ENCODE measurements at places on chromosomes 5 and 9. TPM values are rescaled to one million over a fixed set of nuclear protein-coding genes. Genes with fewer than 3 reads are reported as not detected.

GZMA gene
- not detected for total RNA-seq

HSPB3 gene
- not detected for total RNA-seq

GRCh38 chr5:63596254-63596653 is 366.0 kb downstream of the HTR1A start:
- DNase-seq: no peak

CEL gene
- total RNA-seq: 1.3 TPM

LSM11 gene
- total RNA-seq: 2.4 TPM

FBP1 gene
- 0.54 TPM for total RNA-seq

GRCh38 chr5:3359642-3360041 is 236.0 kb upstream of the IRX1 start:
- no peak for DNase-seq

PCDHGA12 gene
- 2.2 TPM for total RNA-seq

DNA sequence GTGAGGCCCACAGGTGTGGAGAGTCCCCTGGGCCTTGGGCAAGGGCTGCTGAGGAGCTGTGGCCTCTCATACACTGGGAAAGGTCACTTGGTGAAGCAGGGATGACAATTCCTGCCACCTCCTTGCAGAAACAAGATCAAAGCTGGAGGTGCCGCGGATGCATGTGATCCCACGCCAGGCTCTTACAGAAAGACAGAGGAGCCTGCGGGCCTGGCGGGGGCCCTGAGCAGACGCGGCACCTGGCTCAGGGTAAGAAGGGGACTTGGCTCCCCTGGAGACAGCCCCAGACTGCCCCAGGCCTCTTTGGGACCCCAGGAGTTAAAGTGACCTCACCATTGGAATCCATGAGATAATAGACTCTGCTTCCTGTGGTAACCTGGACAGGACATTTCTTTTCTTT is 4.8 kb downstream of the GFPT2 start:
- no peak for DNase-seq

GRCh38 chr5:56774957-56775356 is 40.4 kb upstream of the MAP3K1 start:
- DNase-seq: no peak

DNA sequence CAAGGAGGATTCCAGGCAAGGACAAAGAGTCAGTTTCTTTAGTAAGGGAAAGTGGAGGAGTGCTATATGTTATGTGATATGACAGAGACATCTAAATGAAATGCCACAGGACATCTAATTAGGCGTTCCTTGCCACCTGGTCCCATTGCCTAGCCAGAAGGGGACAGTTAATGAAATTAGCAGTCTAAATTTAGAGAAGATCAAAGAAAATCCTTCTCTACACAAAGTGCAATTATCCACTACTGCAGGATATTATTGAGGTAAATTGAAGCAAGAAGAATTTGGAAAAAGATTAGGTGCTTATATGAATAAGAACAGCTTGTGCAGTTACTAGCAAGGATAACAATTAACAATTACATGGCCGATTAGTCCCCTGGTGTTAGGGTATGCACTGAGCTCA is 495.3 kb upstream of the NMUR2 start:
- no peak for DNase-seq

DNA sequence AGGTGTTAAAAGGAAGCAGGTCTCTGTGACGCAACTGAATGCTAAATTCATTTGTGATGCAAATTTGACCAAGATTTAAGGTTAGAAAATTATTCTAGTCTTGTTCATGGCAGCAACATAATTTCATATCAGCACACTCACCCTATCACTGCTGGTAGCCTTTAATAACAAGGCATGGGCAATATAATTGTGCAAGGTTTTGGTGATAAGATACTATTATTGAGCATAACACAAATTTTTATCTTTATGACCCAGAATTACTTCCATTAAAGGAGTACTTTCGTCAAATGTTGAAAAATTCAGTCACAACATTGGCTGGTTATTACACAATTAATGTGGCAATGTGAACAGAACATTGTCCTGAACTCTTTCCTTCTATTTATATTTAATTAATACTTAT is 96.0 kb upstream of the PAM start:
- no peak for DNase-seq

PCDHB2 gene
- total RNA-seq: 0.27 TPM

DNA sequence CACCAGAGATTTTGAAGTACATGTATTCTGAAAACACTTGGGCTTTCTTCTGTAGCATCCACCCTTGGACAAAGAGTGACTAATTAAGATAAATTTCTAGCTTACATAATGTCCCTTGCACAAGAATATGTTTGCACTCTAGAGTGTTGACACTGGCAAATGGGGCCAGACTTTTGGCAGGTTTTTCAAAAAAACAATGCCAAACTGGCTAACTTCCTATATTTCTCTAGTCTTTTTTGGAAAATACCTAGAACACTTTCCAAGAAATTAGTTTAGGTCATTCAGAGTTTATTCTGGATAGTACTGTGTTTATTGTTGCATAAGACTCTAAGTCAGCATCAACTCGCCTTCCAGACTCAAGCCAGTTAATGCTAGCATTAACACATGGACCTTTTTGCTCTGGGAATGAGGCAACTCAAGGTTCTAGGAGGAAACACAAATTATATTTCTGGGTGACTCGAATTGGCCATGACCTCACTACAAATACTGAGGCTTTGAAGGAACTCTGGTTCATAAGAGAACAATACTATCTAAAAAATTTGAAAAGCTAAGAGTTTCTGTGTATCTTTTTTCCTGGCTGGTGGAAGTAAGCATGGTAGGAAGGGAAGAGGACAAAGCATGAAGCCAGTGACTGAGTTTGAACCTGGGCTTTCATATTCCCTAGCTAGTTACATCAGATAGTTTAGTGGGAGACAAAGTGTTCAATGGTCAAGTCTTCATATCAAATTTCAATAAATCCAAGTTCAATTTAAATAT is 101.6 kb downstream of the NREP start:
- no peak for DNase-seq

PDE6A gene
- total RNA-seq: under 0.01 TPM

GRCh38 chr5:65830856-65831255 is 95.5 kb upstream of the ERBIN start:
- no peak for DNase-seq

DNA sequence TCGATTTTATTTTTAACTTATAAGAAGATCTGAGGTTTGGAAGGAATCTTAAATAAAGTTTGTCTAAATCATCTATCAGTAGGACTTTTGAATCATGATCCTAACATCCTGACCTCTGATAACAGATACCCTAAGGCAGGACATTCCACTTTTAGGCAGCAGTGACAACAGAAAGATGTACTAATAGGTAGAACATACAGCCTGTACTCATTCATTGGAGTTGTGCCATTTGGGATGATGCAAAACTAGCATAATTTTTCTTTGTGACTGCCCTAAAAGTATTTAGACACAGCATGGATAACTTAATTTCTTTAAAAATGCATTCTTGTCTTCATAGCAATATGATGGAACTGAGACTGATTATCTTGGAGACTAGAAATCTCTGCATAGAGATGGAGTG is 39.7 kb downstream of the CDC42SE2 start:
- DNase-seq: no peak

KIF20A gene
- total RNA-seq: 2.4 TPM

- peak; percentile 84 for DNase-seq
Measured at GRCh38 chr5:139709582-139710318, 61.6 kb downstream of the CXXC5 start.

GRCh38 chr5:59275510-59276324 is 617.8 kb downstream of the PDE4D start:
- DNase-seq: peak; percentile 48

DNA sequence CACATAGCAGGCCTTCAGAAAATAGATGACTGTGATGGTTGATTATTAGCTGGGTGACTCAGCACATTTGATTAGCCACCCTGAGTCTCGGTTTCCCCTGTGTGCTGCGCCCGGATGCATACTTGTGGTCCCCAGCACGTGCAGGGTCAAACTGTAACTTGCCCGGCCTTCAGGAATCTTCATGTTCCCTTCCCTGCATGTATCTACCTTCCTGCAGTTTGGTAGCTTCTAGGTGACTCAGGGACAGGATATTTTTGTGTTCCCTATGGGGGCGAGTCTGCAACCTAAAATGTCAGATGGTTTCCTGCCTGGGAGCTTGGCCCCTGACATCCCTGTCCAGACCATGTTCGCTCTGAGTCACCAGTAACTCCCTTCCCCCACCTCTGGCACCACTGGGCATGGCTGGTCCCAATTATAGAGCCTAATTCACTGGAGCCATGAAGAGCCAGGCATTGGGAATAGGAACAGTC is 13.2 kb downstream of the PTGS1 start:
- DNase-seq: no peak

Measured in hematopoietic multipotent progenitor cell (in vitro differentiated cells).